Endodermal cell (in vitro differentiated cells): ENCODE measurements at places on chromosomes 6 and 20. TPM values are rescaled to one million over a fixed set of nuclear protein-coding genes. Genes with fewer than 3 reads are reported as not detected.
A peak's percentile ranks its signal among the peaks of the same experiment; 100 is the strongest.

GRCh38 chr6:32086661-32087573 lies 22.2 kb downstream of the TNXB start:
- H3K36me3 ChIP-seq, result no peaks in the 10 kb centered on the region
- H3K27me3 ChIP-seq, result peaks cover 36% of the 10 kb centered on the region
- H3K27ac ChIP-seq, result no peak overlapping the region

Gene SIRPD
- total RNA-seq, result not detected in 3 replicates

DNA sequence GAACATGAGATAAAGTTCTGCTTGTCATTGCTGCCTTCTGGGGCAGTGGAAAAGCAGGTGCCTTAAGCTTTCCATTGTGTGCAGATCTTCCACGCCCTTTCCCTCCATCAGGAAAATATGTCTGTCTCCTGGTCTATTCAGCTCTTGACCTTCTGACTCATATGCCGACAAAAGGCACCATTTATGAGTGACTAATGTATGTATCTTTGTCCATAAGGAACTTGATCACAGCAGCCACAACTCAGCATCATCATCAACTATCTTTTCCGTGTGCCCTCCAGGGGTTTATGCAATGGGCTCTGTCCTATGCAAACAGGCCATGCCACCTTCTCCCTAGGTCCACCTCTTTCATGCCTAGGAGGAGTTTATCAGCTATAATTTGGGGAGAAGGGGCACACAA lies 102.7 kb upstream of the QKI start:
- H3K27ac ChIP-seq, result no peak overlapping the region
- no peak overlapping the region for H3K4me3 ChIP-seq
- DNase-seq, result no peak
- no peaks in the 10 kb centered on the region for H3K4me1 ChIP-seq
- no peaks in the 10 kb centered on the region for H3K36me3 ChIP-seq
- no peaks in the 10 kb centered on the region for H3K27me3 ChIP-seq

DNA sequence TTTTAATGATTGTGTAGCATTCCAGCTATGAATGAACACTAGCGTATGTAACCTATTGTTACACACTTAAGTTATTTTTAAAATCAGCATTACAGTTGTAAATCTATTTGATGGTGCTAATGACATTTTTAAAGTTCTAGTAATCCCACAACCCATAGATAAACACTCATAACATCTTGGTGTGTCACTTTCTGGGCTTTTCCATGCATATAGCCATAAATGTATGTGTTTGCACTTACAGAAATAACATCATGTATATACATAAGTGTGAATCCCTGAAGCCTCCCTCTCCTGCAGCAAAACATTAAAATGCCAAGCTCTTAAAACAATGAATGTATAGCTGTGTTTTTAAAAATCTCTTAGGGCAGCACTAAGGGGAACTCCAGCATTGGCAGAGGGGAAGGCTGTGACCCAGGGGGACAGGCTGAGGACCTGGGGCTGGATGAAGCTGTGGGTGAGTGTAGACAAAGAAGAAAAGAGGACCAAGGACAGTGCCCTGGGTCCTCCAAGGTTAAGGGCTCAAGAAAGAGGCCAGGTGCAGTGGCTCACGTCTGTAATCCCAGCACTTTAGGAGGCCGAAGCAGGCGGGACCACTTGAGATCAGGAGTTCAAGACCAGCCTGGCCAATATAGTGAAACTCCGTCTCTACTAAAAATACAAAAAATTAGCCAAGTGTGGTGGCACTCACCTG lies 929 bp upstream of the CENPB start:
- no peak overlapping the region for H3K27ac ChIP-seq
- H3K4me1 ChIP-seq, result no peaks in the 10 kb centered on the region
- no peak for DNase-seq
- H3K27me3 ChIP-seq, result peaks cover 10% of the 10 kb centered on the region
- H3K36me3 ChIP-seq, result peaks cover 11% of the 10 kb centered on the region
- peak overlapping the region; percentile 65 for H3K4me3 ChIP-seq

DNA sequence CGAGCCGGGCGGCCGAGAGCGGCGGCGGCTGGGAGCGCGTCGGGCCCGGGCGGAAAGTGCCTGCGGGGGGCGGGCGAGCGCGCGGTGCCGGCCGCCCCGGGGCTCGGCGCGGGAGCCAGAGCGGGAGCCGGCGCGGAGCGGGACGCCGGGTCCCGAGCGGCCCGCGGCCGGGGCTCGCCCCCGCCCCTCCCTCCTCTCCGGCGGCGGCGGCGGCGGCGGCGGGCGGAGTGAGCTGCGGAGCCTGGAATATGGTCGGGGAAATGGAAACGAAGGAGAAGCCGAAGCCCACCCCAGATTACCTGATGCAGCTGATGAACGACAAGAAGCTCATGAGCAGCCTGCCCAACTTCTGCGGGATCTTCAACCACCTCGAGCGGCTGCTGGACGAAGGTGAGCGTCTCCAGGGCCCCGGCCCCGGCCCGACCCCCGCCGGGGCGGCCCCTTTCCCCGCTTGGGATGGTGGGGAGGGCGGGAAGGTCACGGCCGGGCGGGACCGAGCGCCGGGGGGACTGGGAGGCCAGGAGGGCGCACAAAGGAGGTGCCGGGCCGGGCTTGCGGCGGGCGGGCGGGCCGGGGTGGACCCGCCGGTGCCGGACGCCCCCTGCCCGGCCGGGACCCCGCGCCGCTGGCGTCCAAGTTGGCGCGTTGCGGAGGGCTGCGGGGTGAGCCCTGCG lies 565 bp downstream of the QKI start:
- no peaks in the 10 kb centered on the region for H3K36me3 ChIP-seq

Gene ELOVL2
- total RNA-seq, result 7.3 to 19.7 TPM (median 7.4 TPM) in 3 replicates

GRCh38 chr20:9367746-9368145 lies 146.6 kb upstream of the LAMP5 start:
- H3K4me1 ChIP-seq, result no peaks in the 10 kb centered on the region
- no peak for DNase-seq
- no peaks in the 10 kb centered on the region for H3K27me3 ChIP-seq
- H3K36me3 ChIP-seq, result no peaks in the 10 kb centered on the region

Gene UBE2C
- 127 to 245 TPM (median 216 TPM) in 3 replicates for total RNA-seq

Gene PRPF6
- 71.2 and 73.9 TPM in 2 replicates for total RNA-seq

GRCh38 chr20:53657732-53658131 lies 64.1 kb upstream of the ZNF217 start:
- DNase-seq, result peak; percentile 56
- H3K4me1 ChIP-seq, result peaks cover 4% of the 10 kb centered on the region
- no peak overlapping the region for H3K4me3 ChIP-seq
- H3K27me3 ChIP-seq, result no peaks in the 10 kb centered on the region
- no peaks in the 10 kb centered on the region for H3K36me3 ChIP-seq
- H3K27ac ChIP-seq, result no peak overlapping the region

Gene CLDN20
- total RNA-seq, result not detected in 3 replicates

Gene NUDT3
- total RNA-seq, result 24.7 and 25.7 TPM in 2 replicates

Gene LY6G6C
- total RNA-seq, result 0.38 to 0.42 TPM in 2 of 3 replicates, not detected in the other

Gene DNAH8
- total RNA-seq, result not detected in 2 replicates

DNA sequence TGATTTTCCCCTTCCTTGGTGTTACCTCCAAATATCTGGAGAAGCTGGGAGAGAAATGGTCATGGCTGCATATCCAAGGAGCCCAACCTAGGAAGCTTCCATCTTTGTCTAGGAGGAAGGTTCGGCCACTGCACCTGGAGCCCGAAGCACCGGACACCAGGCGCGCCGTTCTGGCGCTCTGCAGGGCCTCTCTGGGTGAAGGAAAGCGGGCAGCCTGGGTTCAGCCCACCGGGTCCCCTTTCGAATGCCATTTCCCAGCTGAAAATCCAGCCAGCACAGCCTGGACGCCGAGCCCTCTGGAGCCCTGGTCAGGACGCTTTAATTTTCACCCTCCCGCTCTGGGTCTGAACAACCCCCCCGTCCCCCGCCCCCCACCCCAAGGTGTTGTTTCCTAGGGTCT lies 1.2 kb downstream of the LINC00237 start:
- H3K36me3 ChIP-seq, result no peaks in the 10 kb centered on the region
- no peak overlapping the region for H3K27ac ChIP-seq
- peaks cover 95% of the 10 kb centered on the region for H3K27me3 ChIP-seq
- DNase-seq, result peak; percentile 59

Gene BNIP5
- not detected in 2 replicates for total RNA-seq

DNA sequence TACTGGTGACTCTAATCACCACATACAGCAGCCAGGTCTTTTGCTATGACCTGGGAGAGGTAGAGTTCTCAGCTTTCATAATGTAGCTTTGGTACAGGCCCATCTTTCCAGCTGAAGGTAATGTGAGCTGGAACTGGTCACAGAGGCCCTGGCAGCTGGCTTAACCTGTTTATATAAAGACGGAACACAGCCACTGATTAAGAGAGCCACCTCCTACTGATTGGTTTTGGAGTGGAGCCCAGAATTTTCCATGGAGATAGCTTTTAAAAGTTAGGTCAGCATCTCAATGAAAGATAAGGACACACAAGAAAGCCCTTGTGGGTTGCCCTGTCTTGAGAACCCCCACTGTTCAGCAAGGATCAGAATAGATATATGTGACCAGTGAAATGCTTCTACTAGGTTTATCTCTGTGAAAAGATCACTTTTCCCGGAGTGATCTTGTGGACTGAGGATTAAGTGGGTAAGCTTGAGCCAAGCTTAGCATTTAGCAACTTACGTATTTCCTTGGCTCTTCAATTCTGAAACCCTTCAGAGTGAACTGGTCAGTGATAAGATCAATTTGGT lies 213.7 kb upstream of the CITED2 start:
- DNase-seq, result no peak
- no peak overlapping the region for H3K4me3 ChIP-seq
- peaks cover 22% of the 10 kb centered on the region for H3K4me1 ChIP-seq
- no peaks in the 10 kb centered on the region for H3K27me3 ChIP-seq
- no peak overlapping the region for H3K27ac ChIP-seq
- H3K36me3 ChIP-seq, result no peaks in the 10 kb centered on the region

Gene PKIG
- 56.4 and 61.5 TPM in 2 replicates for total RNA-seq

DNA sequence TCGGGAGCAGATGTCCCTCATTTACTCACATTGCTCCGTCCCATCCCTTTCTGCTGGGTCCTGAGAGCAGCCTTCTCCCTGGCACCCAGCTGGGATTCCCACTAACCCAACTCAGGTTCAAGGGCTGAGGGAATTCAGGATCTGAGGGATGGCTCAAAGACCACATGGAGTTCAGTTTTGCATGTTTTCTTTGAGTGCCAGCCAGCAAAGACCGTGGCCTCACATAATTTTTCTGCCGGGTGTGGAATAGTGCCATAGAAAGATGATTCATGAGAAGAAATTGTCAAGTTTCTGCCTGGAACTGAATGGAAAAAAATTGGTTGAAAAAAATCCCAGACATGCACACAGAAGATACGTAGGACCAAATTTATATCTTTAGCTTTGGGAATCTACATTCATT lies 168.6 kb downstream of the CD83 start:
- no peak overlapping the region for H3K27ac ChIP-seq
- H3K4me3 ChIP-seq, result no peak overlapping the region
- peak; percentile 57 for DNase-seq
- H3K36me3 ChIP-seq, result no peaks in the 10 kb centered on the region
